ENCODE measurements at places on chromosomes 3 and 15. TPM values are rescaled to one million over a fixed set of nuclear protein-coding genes. Genes with fewer than 3 reads are reported as not detected.

The CCK gene
- not detected for total RNA-seq

The CHRM5 gene
- total RNA-seq, result under 0.01 TPM

The FRMD4B gene
- 0.66 TPM for total RNA-seq

The NDN gene
- total RNA-seq, result 31.1 TPM

The IQCH gene
- 1.9 TPM for total RNA-seq

All from placental pericyte (primary cell).